ENCODE measurements at places on chromosomes 5 and 9.

DNA sequence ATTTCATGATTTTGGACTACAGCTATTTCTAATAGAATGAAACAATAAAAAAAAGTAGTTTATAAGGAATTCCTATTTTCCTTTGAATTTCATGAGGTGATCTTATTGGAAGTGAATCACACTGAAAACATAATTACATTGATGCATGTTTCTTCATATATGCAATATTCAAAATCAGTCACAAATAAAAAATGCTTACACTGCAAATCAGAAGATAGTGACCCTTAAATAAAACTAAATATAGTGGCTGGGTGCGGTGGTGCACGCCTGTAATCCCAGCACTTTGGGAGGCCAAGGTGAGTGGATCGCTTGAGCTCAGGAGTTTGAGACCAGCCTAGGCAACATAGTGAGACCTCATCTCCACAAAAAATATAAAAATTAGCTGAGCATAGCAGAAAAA is 79.5 kb downstream of the CDC14B start:
- DNase-seq, result no peak

DNA sequence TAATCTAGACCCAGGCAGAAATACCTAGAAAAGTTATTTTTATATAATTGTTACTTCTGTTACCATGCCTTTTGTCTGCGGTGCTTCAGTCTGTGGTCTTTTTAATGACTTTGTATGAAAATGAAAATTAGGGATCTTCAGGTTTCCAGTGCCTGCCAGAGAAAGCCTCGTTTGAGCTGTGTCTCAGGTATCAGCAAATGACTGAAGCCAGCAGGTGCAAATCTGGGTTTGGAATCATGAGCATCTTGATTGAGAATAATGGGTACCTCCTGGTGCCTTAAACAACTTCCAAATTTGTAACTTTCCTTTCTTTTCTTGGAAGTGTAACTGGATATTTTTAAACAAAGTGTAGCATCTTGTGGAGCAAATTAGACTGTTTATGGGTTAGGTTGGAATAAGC is 4.3 kb downstream of the ZBTB34 start:
- DNase-seq, result no peak

- DNase-seq, result no peak
These were observed 72.1 kb downstream of the C9orf152 start for GRCh38 chr9:110135846-110136245.

- DNase-seq, result no peak
These were observed 115.9 kb downstream of the GNAQ start for GRCh38 chr9:77915744-77916143.

- DNase-seq, result no peak
These were observed 751 bp downstream of the DNAI1 start for GRCh38 chr9:34459356-34459755.
